ENCODE measurements at places on chromosomes 5 and 9.

DNA sequence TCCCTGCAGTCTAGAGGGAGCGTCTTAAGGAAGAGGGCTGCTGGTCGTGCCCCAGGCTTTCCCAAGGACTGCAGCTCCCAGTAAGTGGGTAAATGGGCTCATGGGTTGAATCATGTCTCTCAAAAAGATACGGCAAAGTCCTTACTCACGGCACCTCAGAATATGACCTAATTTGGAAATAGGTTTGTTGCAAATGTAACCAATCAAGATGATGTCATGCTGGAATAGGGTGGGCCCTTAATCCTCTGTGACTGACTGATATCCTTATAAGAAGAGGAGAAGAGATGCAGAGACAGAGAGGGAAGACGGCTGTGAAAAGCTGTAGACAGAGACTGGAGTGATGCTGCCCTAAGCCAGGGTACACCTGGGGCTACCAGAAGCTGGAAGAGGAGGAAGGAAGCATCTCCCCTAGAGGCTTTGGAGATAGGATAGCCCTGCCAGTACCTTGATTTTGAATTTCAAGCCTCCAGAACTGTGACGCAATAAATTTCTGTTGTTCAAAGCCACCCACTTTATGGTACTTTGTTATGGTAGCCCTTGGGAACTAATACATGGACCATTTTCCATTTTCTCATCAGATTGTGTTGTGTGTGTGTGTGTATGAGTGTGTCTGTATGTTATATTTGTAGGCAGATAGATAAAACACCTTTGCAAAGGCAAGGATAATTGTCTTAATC is 15.0 kb downstream of the GALNT10 start:
- DNase-seq, result no peak

DNA sequence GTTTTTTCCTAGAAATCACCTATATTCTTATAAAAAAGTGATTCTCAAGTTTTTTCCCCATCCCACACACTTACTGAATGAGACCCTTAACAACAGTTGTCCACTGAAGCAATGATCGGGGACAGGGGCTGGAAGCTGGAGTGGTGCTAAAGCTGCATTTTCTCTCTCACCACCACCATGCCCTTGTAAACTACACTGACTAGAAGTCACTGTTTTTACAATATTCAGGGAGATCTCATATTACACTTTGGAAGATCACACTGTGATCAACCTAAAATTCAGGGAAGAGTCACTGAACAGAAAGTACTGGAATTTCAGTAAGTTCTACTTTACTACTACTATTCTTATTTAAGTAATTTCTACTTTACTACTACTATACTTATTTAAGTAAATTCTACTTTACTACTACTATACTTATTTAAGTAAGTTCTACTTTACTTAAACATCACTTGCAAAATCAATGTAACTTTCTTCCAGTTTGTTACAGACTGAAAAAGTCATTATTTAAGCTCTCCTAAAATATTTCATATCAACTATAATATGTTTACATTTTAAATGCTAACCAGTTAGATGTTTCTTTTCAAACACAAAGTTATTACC is 164.3 kb downstream of the AGTPBP1 start:
- DNase-seq, result no peak

- DNase-seq, result no peak
These were observed 29.2 kb downstream of the RFK start for GRCh38 chr9:76365028-76365427.

GRCh38 chr9:136206602-136207275 is 1.8 kb upstream of the LHX3 start:
- DNase-seq, result no peak

GRCh38 chr9:96420468-96421219 is 2.5 kb upstream of the ZNF367 start:
- no peak for DNase-seq

GRCh38 chr5:158856291-158856690 is 243.4 kb downstream of the EBF1 start:
- no peak for DNase-seq

DNA sequence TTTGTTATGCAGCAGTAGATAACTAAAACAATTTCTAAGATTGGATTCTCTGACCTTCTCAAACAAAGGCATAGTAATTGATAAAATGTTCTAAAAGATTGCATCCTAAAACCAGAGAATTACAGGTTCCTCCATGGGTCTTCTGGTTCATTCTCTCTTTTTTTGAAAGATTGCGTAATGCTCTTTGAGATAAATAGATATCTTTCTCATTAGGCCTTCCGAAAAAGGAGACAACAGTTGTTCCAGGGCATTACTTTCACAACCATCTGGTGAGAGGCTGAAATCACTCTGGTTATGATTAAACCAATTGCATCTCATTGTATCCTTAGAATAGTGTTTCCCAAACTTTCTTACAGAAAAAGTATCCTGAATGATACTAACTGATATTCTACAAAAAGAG is 174.7 kb upstream of the NREP start:
- no peak for DNase-seq

- DNase-seq, result no peak
These were observed 194.5 kb downstream of the NR3C1 start for GRCh38 chr5:143208781-143209510.

DNA sequence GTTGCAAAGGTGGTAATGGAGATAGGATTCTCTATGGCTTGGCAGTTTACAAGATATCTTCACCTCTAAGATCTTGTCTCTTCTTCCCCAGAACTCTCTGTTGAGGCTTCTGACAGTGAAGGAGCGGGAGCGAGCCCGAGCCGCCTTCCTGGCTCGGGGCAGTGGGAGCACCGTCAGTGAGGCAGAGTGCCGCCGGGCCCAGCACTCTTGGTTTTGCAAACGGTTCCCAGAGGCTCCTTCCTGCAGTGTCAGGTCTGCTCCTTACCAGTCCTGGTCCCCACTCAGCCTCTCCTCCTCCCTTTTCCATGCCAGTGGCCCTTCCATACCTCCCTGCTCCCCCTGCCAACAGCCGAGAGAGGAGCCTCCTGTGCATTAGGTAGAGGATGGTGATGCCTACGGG is 12.6 kb upstream of the DNAJB5 start:
- DNase-seq, result no peak

DNA sequence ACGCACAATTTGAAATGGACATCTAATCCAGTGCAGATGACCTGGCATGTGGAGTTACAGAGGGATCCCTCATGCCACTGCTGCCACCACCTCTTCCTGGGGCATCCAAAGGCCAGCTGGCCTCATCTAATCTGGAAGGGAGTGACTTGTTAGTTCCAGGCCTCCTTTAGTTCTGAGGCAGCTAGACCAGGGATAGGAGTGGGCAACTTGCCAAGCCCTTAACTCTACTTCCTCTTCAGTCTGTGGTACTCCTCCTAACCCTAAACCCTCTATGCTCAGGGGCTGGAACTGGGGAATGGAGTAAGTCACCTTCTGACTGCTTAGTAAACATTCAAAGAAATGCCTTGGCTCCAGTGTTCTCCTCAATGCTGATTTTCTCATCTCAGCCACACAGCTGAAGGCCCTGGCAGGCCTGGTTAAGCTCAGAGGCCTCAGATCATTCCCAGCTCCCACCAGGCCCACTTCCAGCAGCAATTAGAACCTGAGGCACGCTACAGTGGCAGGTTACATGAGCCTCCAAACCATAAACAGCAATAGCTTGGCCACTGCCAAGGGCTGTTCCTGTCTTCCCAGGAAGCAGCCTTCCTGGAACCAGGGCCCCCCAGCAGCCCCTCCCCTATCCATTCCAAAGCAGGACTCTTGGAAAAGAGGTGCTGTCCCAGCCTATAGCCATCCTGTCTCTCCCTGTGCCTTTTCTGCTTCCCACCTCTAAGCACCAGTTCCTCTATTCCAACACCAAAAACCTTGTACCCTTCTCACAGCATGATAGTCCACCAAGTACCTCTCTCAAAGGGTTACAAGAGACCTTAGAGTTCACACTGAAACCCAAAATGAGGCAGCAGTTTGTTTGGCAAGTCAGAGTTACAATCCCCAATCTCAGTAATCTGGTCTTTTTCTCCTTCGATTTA is 2.0 kb downstream of the EIF4EBP3 start:
- no peak for DNase-seq

DNA sequence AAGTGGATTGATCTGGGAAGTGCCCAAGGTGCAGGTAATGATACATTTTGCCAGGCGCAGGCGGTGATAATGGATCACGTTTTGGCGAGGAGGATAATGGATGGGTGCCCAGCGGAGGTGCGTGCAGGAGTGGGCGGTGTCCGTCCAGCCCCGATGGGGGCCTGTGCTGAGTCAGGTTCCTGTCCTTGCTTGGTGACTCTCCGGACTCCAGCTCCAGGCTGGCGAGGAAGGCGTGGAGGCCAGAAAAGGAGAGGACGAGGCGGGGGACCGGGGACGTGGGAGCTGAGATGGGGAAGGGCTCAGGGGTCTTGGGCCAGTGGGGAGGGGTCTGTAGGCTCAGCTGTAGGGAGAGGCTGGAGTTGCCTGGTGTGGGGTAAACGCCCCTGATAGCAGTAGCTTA is 268.3 kb downstream of the PBX3 start:
- DNase-seq, result no peak

GRCh38 chr9:130271473-130271872 is 5.9 kb downstream of the HMCN2 start:
- DNase-seq, result no peak

DNA sequence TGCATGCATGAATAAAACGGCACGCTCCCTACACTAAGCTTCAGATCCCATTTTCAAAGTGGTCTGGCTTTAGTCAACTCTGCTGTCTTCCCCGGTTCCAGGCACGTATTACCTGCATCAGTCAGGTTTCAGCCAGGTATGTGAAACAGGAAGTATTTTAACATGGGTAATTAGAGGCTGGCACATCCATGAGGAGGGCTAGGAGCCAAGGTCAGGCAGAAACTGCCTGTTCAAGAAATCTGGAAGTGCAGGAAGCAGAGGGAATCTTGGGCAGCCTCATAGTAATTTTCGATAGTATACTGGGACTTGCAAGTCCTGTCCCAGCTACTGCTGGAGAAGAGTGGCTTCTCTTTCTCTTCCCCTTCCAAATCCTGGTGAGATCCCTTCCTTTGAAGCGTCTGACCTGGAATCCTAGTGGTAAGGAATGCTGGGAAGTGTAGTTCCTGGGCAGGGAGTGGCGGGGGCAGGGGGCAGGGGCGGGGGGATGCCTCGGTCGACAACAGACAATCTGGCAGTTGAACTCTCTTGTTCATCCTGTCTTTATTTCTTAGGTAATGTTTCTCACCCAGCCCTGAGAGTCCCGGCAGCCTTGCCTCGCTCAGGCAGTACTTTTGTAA is 403.1 kb downstream of the TLE4 start:
- DNase-seq, result no peak

DNA sequence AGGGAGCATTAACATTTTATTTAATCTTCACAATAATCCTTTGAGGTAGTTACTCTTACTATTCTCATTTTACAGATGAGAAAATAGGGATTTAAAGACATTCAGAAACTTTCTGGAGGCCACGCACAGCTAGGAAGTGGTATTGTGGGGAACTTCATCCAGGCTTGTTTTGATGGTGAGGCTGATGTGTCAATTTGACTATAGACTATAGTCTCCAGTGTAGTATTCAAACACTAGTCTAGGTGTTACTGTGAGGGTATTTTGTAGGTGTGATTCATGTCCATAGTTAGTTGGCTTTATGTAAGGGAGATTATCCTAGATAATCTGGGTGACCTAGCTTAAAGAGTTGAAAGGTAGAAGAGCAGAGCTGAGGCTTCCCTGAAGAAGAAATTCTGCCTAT is 54.1 kb upstream of the ELL2 start:
- no peak for DNase-seq

DNA sequence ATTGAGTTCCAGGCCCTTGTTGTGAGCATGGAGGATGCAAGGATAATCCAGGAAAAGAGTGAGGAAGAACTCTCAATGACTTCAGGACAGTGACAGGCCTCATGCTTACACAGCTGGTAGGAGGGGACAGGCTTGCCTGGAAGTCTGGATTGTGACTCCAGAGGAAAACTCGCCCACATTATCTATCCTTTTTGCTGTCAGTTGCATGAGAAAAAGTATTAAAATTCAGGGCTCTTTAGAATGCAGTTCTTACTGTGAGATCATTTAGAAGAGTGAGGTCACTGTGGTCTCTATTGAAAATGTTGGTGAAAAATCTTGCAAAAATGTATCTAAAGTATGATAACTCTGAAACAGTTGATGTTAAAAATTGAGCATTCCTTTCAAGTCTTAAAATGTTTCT is 30.5 kb downstream of the NTRK2 start:
- no peak for DNase-seq

DNA sequence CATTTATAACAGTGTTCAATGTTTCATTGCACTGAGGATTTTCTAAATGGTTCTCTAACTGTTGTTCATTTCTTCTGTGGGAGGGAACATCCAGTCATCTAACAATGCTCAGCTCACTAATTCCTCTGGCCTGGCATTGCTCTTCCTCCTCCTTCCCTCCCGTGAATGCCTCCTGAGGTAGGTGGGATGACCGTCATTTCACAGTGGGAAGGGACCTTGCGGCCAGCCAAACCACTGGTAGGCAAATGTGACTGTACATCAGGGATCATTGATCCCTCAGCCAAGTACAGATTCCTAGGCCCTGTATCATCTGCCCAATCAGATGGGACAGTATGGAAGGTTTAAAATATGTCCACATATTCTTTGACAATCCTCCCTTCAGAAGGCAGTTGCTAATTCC is 23.7 kb upstream of the VDAC1 start:
- no peak for DNase-seq

- no peak for DNase-seq
These were observed 301.7 kb upstream of the PCSK5 start for GRCh38 chr9:75588808-75589207.

DNA sequence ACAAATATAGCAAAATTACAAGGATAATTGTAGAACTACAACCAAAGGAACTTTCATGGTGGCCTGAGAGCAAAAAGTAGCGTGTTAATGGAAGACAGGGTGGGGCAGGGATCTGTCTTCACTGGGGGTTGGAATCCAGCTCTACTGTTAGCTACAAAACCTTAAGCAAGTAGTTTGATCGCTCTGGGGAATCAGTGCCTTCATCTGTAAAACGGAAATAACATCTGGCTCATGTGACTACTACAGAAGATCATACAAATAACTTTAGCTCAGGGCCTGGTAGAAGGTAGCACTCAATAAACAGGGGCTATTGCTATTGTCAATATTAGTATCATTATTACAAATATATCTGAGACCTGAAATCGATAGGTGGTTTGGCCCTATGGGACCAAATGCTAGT is 40.4 kb downstream of the ZNF608 start:
- DNase-seq, result no peak

- no peak for DNase-seq
These were observed 404.5 kb downstream of the YTHDC2 start for GRCh38 chr5:113917997-113918396.

DNA sequence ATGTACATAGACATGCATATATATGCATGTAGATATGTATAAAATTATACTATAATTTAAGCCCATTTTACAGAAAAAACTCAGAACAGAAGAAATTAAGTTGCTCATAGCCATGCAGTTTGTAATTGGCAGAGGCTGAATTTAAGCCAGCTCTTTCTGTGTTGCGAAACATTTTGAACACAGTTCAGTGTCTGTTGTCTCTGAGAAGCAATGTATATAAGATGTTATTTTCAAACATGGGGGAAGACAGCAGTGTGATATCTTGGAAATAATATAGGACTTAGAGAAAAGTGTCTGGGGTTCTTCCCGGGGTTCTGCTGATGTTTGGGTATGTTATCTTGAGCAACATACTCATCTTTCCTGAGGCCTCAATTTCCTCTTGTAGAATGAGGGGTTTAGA is 37.6 kb downstream of the SVEP1 start:
- no peak for DNase-seq

- no peak for DNase-seq
These were observed 12.9 kb downstream of the HAVCR1 start for GRCh38 chr5:157046041-157046440.

GRCh38 chr5:34928267-34928666 is 1.1 kb upstream of the DNAJC21 start:
- DNase-seq, result no peak
